ENCODE measurements at places on chromosomes 12 and 14.

- DNase-seq: no peak
These were observed 388.7 kb downstream of the TMEM117 start for GRCh38 chr12:44224399-44225148.

- DNase-seq: no peak
These were observed 45.0 kb upstream of the REP15 start for GRCh38 chr12:27651201-27651600.

GRCh38 chr12:57390174-57390573 lies 40.7 kb downstream of the R3HDM2 start:
- DNase-seq: no peak

- DNase-seq: no peak
These were observed 882.3 kb downstream of the RPS29 start for GRCh38 chr14:48703728-48704467.

GRCh38 chr12:46604684-46605083 lies 221.1 kb downstream of the SLC38A4 start:
- no peak for DNase-seq

GRCh38 chr12:83865431-83865830 lies 1047.2 kb downstream of the SLC6A15 start:
- no peak for DNase-seq

Measured in endothelial cell of umbilical vein (primary cell).